Upper lobe of right lung (tissue), 1 donor: ENCODE measurements at places on chromosomes 11 and 22. TPM values are rescaled to one million over a fixed set of nuclear protein-coding genes. Genes with fewer than 3 reads are reported as not detected.

DNA sequence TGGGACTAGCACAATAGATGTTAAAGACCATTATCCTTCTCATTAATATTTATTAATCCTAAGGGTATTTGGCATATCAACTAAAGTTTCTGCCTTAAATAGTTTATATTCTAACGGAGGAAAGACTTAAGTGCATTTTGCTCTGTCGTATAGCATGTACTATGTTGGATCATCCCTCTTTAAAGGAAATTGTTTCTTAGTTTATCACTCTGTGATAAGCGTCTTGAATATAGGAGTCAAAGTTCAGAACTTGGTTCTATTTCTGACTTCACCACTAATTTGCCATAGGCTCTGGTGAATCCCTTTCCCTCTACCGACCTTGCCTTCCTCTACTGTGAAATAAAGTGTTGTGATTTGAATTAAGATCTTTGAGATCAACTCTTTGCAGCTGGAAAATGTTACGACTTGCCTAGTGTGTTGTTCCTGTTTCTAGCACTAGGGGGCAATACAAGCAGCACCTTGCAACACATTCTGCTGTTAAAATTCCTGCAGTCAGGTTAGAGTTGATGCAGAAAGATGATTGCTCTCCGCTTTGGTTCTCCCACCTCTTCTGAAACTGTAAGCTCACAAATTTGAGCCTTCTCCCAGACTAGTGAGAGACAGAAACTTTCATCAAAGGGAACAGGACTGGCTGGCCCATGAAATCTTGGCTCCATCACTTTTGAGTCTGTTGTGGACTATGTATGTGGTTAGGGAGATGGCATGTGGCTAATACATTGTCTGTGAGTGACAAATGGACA, 27.8 kb upstream of the ZNRF3 start:
- DNase-seq: no peak

Gene SOX6
- 8.3 TPM for total RNA-seq

DNA sequence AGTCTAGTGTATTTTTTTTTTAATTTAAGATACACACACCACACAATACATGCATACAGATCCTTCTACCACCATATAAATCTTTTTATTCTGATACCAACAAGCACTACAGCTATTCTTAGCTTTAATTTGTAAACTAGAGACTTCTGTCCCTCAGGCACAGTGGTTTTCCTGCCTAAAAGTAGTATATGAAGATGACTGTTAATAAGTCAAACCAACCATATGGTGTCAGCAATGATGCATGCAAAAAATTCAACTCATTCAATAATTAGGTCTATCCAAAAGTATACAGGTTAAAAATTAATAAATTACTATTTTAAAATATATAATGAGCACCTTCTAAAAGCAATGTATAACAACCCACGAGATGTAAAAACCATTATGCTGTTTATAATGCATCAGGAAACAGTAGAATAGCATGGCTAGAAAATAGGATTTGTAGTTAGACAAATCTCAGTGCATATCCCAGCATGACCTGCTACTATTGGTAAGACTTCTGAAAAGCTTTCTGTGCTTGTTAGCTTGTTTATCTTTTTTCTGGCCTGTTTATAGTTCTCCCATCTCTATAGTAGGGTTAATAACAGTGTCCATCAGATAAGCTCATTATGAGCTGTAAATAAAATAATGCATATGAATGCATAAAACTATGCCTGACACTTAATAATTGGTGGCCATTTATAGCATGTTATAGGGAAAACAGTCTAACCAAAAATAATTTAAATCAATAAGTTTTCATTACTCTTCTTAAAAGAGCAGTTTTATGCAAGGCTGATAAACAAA, 10.2 kb downstream of the RAB38 start:
- no peak for DNase-seq

Gene ANO5
- 5.9 TPM for total RNA-seq

Gene FOSL1
- 3.9 TPM for total RNA-seq
